Thoracic aorta (tissue), 2 donors: ENCODE measurements at places on chromosomes 11 and 22. TPM values are rescaled to one million over a fixed set of nuclear protein-coding genes. Genes with fewer than 3 reads are reported as not detected.

GLB1L2 gene
- 4.1 TPM for total RNA-seq

TTC36 gene
- 1.5 TPM for total RNA-seq

ALDH3B1 gene
- 24.2 TPM for total RNA-seq

ANO9 gene
- total RNA-seq = 0.68 TPM

CBX6 gene
- total RNA-seq = 111 TPM

OR8D4 gene
- total RNA-seq = not detected

DNA sequence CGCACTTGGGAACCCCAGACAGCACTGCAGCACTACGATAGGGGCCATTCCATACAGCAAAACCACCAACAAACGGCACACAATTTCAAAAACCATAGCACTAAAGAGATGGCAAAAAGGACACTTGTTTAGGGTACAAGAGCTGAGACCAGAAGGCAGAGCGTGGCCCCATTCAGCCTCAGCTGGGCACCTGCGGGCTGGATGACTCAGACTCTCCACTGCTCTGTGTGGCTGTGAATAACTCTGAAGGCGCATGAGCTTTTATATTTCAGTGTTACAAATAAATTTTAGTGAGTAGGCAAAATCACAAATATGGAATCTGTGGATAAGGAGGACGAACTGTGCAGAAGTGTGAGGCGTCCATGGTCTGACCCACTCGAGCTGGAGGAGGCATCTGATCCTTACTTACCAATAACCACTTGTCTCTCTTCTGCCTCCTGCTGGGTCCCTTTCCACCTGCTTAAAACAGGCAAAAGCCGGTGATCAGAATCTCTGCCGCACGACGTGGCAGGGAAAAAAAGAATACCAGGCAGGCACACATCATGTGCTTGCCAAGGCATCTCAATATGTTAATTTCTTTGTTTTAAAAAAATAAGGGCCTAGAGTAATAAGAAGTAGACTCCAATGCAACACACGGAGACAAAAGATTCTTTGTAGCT, 325.7 kb downstream of the SHANK2 start:
- no peak for DNase-seq
- H3K36me3 ChIP-seq = no peaks in the 10 kb centered on the region
- no peak overlapping the region for H3K27ac ChIP-seq
- no peaks in the 10 kb centered on the region for H3K4me1 ChIP-seq
- no peak overlapping the region for H3K4me3 ChIP-seq

DNA sequence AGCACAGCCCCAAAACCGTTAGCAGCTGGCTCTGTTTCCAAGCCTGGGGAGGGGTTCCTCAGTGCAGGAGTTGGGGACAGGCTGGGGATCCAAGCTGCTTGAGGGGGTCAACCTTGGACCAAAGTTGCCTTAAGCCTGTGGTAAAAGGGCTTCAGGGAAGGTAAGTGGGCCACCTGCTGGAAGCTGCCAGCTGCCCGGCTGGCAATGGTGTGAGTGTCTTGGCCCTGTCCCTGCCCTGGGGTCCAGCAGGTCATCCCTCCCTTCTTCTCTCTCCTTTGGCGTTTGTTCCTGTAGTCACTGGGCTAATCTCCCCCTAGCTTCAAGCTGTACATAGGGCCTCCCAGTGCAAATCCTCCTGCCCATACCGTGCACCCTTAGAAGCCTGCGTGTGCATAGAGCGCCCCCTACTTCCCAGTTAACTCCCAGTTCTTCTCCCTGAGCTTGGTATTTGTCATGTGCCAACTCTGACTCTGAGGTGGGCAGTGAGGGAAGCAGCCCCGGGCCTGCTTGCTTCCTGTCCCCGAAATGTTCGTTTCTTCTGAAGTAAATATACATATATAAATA, 4.4 kb downstream of the TMEM258 start:
- H3K4me3 ChIP-seq = no peak overlapping the region
- DNase-seq = no peak
- H3K27ac ChIP-seq = no peak overlapping the region
- peaks cover 52% of the 10 kb centered on the region for H3K36me3 ChIP-seq

DNA sequence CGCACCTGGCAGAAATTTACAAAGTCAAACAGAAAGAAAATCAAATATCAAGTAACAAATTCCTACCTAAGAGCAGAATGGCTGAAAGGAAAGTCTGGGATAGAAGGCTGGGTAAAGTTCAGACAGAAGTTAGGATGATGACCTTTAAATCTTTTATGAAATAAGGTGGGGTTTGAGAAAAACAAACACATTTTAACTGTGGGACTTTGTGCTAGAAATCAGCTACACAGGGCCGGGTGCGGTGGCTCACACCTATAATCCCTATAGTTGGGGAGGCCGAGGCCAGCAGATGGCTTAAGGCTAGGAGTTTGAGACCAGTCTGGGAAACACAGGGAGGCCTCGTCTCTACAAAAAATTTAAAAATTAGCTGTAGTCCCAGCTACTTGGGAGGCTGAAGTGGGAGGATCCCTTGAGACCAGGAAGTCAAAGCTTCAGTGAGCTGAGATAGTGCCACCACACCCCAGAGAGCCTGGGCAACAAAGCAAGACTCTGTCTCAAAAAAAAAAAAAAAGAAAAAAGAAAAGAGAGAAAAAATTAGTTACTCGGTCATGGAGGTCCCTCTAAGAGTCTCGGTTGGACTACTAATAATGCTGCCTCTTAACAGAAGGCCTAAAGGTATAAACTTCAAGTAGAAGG, 119.7 kb upstream of the BID start:
- H3K4me1 ChIP-seq = peaks cover 25% of the 10 kb centered on the region
- H3K4me3 ChIP-seq = no peak overlapping the region
- no peaks in the 10 kb centered on the region for H3K27me3 ChIP-seq

DNA sequence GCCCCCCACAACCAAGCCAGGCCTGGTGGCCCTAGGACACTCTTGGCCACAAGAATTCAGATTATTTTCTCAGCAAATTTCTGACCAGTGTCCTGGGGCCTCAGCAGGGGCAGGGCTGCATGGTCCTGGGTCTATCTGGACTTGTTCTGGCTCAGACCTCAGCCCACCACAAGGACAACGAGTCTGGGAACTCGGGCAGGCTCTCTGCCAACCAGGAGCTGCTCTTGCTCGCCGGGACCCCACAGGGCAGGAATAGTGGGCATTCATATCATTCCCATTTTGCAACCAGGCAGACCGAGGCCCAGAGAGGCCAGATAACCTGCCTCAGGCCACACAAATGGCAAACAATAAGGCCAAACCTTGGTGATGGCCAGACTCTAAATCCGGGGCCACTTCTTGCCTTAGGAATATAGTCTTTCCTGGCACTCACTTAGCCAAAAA, 75.4 kb upstream of the WNT7B start:
- H3K36me3 ChIP-seq = no peaks in the 10 kb centered on the region
- H3K4me3 ChIP-seq = peak overlapping the region; percentile 80
- peak overlapping the region; percentile 97 for H3K27ac ChIP-seq
- H3K4me1 ChIP-seq = peaks cover 83% of the 10 kb centered on the region

GRCh38 chr11:125072961-125073590, 10.0 kb downstream of the SLC37A2 start:
- no peaks in the 10 kb centered on the region for H3K36me3 ChIP-seq
- H3K27me3 ChIP-seq = no peaks in the 10 kb centered on the region
- H3K27ac ChIP-seq = no peak overlapping the region
- H3K4me1 ChIP-seq = no peaks in the 10 kb centered on the region

DNA sequence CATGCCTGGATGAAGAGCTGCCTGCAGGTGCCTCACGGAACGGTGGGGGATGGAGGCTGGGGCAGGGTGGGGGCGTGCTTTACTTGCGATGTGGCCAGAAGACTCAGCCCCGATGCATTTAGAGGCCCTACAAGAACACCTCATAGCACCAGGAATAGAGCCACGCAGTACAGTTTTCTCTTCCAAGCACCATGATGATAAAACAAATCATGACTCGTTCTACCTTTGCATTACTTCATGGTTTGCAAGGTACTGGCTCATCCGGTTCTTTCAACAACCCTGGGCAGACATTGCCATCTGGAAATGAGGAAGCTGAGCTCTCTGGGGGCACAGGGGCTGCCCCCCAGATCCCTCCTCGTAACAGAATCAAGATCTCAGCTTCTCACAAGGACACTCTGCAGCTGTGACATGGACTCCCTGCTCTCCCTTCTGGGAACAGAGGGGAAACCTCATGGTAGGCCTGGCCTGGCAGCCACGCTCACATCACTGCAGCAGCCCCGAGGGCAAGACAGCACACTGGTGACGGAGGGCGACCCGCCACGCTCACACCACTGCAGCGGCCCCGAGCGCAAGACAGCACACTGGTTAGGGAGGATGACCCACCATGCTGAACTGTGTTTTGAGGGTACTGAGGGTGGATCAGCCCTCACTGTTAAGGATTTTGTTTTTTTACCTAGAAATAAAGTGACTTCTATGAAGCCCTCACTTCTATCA, 46.9 kb downstream of the PHF21B start:
- H3K4me3 ChIP-seq = no peak overlapping the region
- H3K36me3 ChIP-seq = no peaks in the 10 kb centered on the region
- DNase-seq = no peak
- H3K27ac ChIP-seq = no peak overlapping the region

DNA sequence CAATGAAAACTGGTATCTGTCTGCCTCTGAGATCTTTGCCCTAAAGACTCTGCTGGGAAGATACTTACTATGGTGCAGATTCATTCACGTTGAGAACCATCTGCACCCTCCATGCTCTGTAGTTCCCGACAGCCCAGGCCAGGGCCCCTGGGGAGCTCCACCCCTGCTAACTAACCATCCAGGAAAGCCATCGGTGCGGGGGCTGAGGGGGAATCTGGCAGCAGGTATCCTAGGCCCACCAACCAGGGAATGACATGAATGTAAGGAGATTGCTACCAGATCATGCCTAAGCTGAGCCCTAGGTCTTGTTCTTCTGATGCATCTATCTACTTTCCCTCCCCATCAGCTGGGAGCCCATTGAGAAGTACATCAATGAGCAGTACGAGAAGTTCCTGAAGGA, 11.3 kb upstream of the WBP2NL start:
- H3K36me3 ChIP-seq = no peaks in the 10 kb centered on the region
- no peak for DNase-seq
- H3K27ac ChIP-seq = no peak overlapping the region
- no peaks in the 10 kb centered on the region for H3K4me1 ChIP-seq

DNA sequence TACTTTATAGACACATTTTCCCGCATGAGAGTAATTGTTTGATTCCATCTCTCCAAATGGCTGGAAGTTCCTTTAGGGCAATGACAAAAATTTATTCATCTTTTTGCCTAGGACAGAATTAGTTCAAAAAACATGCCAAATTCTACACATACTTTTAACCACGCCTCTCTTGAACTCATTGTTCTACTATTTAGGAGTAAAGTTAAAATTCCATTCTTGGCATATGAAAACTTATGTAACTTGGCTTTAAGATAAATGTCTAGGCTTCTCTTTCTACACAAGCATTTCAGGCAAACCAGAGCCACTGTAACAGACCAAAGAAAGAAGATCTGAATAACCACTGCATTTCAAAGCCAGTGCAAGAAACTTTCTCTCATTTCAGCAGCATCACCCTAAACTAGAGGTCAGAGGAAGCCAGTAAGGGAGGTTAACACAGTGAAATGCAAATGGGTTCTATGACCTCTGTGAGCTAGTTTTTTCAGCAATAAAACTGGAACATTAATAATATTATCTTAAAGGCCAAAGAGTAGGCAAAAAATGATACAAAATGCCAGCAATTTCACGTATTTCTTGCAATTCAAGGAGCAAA, 73.0 kb downstream of the RSF1 start:
- peaks cover 16% of the 10 kb centered on the region for H3K4me1 ChIP-seq
- DNase-seq = no peak
- no peaks in the 10 kb centered on the region for H3K27me3 ChIP-seq
- H3K36me3 ChIP-seq = no peaks in the 10 kb centered on the region

DNA sequence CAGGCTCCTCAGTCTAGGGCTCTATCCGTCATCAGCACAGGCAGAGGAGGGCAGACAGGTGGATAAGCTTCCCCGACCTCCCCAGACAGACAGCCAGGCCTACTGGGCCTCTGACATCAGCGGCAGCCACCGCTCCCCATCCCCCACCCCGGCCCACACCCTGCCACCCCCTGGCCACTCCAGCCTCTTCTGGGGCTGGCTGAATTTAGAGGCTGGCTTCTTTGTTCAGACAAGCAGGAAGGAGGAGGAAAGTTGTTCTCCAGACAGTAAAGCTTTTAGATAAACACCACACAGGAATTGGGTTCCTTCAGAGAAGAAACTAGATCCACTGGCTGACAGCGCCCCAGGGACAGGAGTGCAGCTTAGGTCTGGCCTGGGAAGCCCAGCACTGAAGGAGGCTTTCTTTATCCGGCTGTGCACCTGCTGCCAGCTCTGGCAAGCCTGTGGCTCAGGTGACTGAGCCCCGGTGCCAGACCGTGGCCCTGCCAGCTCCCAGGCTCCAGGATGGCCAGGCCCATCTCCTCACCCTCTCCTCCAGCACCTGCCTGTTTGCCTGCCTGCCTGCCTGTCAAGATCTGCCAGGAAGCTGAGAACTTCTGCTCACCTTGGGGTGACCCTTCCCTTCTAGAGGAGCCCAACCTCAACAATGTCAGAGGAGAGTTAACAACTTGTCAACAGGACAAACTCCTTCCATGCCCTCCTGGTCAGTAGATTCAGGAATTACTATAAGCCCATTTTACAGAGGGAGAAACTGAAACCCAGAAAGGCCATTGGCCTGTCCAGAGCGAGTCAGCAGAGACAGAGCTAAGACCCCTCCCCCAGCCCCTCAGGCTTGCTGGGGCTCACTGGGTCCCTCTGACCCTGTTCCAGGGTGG, 44.0 kb upstream of the KLHL35 start:
- H3K4me3 ChIP-seq = no peak overlapping the region
- no peak for DNase-seq
- H3K27ac ChIP-seq = no peak overlapping the region

DNA sequence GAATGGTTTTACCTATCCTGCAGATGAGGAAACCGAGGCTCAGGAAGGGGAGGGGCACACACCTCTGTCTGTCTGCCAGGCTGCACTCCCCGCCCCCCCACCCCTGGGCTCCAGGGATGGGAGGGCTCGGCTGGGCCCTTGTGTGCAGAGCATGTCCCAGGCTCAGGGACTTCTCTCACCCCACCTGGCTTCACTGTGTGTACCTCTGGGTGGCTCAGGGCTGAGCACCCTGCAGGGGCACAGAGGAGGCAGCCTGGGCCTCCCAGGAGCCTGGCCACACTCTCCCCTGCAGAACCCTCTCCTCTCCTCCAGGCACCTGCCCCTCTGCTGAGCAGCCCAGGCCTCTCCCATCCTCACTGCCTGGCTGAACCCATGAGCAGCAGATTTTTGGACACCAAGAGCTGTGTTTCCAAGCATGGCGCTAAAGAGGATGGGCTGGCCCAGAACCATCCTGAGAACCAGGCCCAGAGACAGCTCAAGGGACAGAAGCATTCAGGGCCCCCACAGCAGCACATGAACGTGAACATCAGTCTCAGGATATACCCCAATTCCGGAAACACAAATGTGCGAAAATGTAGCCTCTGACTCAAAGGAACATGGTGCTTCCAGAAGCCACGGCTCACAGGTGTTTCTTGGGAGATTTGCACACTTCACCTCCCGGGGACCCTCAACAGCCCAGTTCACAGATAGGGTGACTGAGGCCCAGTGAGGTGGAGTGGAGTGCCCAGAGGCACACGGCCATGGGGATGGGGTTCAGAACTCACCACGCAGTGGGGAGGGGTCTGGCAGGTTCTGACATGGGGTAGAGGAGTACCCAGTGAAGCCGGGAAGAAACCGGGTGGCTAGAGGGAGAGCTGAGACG, 10.5 kb downstream of the EMID1 start:
- H3K27me3 ChIP-seq = no peaks in the 10 kb centered on the region
- no peak overlapping the region for H3K4me3 ChIP-seq
- H3K4me1 ChIP-seq = peaks cover 6% of the 10 kb centered on the region
- H3K36me3 ChIP-seq = no peaks in the 10 kb centered on the region
